ENCODE measurements at places on chromosomes 16 and 17.

DNA sequence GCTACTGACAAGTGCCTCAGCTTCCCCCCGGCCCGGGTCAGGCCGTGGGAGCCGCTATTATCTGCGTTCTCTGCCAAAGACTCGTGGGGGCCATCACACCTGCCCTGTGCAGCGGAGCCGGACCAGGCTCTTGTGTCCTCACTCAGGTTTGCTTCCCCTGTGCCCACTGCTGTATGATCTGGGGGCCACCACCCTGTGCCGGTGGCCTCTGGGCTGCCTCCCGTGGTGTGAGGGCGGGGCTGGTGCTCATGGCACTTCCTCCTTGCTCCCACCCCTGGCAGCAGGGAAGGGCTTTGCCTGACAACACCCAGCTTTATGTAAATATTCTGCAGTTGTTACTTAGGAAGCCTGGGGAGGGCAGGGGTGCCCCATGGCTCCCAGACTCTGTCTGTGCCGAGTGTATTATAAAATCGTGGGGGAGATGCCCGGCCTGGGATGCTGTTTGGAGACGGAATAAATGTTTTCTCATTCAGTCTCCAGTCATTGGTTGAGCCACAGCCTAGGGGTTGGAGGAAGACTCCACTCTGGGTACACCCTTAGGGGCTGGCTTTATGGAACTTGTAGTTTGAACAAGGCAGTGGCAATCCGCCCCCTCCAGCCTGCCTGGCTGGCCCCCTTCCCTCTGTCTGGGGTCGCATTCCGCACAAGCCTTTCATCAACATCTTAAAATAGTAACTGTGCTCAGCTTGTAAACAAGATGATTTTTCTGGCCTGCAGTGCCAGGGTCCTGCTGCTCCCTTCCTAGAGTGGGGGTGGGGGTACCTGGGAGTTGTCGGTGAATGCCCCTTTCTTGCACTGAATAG is 4.1 kb downstream of the SYNGR2 start:
- DNase-seq, result peak; percentile 32

- no peak for DNase-seq
These were observed 30.7 kb upstream of the MYO18A start for GRCh38 chr17:29210879-29211278.

DNA sequence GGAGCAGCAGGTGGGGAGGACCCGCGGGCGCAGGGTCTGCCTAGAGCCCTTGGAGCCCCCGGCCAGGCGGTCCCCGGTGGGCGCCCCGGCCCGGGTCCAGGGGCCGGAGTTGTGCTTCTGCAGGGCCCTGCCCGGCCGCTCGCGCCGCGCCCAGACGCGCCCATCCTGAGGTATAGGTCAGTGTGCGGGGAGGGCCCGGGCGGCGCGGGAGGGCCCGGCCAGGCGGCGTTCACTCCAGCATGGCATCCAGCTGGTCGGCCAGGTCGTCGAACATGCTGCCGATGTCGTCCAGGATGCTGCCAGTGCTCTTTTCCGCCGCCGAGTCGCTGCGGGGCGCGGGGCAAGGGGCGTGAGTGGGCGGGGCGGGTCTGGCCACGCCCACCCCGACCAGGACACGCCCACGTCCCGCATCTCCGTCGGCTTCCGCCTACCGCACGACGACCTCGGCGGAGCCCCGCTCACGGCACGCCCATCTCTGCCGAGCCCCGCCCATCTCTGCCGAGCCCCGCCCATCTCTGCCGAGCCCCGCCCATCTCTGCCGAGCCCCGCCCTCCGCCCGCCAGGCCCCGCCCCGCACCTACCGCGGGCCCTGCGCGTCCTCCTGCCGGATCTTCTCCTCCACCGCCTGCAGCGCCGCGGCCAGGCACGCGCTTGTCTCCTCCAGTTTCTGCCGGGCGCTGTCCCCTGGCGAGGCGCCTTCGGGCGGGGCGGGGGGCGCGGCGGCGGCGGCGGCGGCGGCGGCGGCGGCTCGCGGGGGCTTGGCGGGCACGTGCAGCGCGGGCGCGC is 17.9 kb downstream of the CASKIN1 start:
- DNase-seq, result peak; percentile 14

- peak; percentile 5 for DNase-seq
These were observed 4.2 kb downstream of the LDAF1 start for GRCh38 chr16:21162661-21163151.

GRCh38 chr17:17467016-17467415 is 9.8 kb upstream of the MED9 start:
- no peak for DNase-seq

DNA sequence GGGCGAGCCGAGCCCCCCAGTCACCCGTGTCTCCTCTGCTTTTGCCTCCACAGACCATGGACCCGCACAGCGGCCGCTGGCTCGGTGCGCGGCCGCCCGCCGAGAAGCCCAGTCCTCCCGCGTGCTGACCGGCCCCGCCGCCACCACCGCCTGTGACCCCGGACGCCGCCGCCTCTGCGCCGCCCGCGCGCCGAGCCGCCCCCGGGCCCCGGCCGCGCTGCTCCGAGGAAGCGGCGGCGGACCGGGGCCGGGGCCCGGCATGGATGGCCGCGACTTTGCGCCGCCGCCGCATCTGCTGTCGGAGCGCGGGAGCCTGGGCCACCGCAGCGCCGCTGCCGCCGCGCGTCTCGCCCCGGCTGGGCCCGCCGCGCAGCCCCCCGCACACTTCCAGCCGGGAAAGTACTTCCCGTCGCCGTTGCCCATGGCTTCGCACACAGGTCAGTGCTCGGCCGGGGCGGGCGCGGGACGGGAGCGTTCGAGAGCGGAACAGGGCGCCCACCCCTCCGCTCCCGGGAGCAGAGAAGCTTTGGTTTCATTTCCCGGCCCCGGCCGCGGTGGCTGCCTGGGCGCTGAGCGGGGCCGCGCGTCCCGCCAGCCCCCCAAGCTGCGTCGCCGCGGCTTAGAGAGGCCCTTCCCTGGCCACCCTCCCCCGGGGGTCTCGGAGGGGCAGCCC is 4.4 kb downstream of the BAHCC1 start:
- peak; percentile 73 for DNase-seq

DNA sequence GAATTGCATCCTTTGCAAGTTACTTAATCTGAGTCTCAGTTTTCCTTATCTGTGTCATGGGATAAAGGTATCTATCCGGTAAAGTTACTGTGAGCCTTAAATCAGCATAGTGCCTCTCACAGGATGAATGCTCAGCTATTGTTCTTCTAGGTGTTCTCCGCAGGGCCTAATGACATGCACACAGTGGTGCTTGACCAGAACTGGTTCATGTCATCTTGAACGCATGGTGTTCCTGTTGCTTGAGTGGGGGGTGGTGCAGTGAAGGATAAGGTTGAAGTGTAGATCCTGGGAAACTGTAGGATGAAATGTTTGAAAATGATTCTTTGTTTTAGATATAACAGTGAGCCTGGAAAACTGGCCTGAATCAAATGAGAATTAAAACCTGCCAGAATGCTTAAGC is 4.0 kb downstream of the KRT40 start:
- no peak for DNase-seq

- no peak for DNase-seq
These were observed 606.0 kb upstream of the RBFOX1 start for GRCh38 chr16:6726621-6727020.

- DNase-seq, result peak; percentile 8
These were observed 31.4 kb downstream of the MYO15A start for GRCh38 chr17:18139949-18140348.

DNA sequence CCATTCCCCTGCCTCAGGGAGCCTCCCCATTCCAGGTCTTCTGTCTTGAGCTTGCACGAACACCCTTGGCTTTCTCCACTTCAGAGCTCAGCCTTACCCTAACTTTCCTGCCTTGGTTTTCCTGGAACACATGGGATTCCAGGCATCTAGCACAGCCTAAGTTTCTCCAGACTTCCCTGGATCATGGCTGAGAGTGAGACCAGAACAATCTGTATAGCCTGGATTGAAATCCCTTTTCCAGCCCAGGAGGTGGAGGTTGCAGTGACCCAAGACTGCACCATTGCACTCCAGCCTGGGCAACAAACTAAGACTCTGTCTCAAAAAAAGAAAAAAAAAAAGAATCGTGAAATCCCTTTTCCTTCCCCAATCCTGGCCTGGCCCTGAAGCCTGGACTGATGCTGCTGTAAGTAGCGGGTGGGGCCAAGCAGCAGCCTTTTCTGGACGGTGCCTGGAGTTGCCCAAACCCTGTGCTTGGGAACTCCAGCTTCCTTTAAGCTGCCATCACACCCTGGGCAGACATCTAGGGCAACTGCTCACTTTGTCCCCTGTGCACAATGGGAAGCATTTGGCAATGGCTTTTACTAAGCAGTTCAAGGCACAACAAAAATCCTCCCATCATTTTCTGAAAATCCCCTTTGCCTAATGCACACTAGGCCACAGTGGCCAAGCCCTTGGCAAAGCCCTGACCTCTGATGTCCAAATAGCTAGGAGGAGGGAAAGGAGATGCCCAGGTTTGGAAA is 12.0 kb upstream of the SLC16A5 start:
- no peak for DNase-seq

DNA sequence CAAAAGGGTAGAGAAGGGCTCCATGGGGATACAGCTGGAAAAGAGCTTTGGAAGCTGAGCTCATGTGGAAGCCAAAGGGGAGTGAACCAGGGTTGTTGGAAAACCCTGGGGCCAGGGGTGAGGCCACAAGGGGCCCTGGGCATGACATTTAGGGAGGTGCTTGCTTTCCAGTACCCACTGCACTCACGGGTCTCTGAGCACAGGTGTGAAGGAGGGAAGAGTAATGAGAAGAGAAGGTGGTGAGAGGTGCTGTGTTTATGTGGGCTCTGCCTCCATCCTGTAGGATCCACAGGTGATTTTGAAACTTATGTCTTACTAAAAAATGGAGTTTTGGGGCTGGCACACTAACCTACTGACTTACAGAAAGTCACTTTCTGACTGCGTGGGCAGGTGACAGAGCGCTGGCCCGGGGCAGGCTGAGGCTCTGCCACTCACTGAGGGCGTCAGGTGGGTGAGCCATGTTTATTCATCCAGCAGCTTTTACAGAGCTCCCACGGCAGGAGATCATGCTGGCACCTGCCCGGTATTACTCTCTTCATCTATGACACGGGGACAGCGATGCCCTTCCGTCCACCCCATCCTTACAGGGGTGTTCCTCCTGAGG is 18.9 kb downstream of the KSR1 start:
- no peak for DNase-seq

- peak; percentile 68 for DNase-seq
These were observed 27.9 kb downstream of the SMPD3 start for GRCh38 chr16:68420366-68420942.

DNA sequence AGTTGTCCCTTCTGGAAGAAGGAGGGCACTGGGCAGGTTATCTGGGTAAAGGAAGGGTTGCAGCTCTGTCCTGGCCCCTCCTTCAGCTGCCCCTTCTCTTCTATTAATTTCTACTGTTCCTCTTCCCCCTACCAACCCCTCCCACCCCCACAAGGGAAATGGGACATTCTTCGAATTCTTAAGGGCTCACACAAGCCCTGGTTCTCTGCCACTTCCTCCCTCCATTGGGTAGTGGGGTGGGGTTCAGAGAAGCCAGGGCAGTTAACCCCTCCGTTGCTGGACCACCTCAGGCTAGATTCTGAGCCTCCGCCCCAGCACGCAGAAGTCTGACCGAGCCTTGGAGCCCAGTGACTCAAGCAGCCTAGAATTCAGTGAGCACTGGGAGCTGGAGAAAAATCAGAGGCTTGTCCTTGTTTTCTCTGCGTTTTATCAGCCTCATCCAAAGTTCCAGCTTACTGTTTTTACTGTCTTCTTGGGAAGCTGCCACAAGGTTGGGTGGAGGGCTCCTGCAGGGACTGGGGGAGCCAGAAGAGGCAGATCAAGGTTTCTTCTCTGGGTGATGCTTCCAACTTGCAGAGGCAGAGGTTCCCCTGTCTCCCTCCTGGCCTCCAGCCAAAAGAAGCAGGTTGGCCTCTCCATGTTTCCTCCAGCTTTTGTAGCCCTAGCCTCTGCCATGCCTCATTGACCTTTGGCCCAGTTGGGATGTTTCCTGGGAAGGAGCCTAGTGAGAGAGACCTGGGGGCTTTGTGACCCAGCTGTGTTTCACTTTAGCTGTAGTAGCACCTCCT is 10.2 kb downstream of the LASP1 start:
- peak; percentile 17 for DNase-seq

DNA sequence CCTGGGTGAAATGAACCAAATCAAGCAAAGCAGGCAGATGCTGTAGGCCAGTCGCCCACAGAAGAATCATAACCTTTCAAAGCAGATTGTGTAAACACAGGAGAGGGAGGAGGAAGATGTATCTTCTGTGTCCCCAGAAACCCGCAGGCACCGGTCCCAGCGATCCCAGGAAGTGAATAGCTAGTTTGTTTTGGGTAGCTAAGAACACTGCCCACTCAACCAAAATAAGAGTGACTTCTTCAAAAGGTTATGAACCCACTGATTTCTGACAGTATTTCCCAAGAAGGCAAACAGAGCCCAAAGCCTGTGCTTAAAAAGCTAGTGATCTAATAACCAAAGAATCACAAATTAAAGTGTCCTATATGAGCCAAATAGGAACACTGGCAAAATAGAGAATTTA is 67.8 kb downstream of the GRIN2A start:
- no peak for DNase-seq

DNA sequence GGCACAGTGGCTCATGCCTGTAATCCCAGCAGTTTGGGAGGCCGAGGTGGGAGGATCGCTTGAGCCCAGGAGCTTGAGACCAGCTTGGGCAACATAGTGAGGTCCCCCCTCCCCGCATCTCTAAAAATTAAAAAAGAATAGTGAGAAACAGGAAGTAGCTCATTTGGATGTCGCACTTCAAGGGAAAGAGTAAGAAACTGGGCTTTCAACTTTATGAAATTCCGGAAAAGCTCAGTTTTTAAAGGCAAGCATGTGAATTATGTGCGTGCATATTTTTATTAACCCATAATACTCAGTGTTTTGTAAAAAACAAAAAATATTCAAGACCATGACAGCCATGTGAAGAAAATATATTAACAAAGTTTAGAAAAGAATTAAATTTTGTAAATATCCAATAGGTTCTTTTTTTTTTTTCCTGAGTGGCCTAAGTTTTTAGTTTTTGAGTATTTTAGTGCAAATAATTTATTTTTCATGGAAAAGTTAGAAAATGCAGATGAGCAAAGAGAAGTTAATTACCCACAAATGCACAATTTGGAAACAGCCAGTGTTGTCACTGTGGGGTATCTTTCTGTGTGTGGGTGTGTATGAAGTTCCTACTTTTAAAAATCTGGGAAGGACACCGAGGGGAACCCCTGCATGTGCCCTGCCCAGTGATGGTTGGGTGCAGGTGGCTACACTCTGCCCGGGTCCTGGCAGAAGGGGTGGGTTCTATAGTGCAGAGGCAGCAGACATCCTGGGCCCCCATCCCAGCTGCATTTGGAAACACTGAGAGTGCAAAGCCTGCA is 40.0 kb downstream of the CIBAR2 start:
- no peak for DNase-seq

- no peak for DNase-seq
These were observed 17.1 kb upstream of the CDH1 start for GRCh38 chr16:68719993-68720489.

DNA sequence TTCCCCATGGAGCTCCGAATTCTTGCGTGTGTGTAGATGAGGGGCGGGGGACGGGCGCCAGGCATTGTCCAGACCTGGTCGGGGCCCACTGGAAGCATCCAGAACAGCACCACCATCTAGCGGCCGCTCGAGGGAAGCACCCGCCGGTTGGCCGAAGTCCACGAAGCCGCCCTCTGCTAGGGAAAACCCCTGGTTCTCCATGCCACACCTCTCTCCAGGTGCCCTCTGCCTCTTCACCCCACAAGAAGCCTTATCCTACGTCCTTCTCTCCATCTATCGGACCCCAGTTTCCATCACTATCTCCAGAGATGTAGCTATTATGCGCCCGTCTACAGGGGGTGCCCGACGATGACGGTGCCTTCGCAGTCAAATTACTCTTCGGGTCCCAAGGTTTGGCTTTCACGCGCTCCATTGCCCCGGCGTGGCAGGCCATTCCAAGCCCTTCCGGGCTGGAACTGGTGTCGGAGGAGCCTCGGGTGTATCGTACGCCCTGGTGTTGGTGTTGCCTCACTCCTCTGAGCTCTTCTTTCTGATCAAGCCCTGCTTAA is 617 bp upstream of the SENP3 start:
- DNase-seq, result peak; percentile 97
